ENCODE measurements at places on chromosomes 4 and X.

- no peak for DNase-seq
Measured at GRCh38 chr4:25051534-25051933, 20.8 kb upstream of the LGI2 start.

DNA sequence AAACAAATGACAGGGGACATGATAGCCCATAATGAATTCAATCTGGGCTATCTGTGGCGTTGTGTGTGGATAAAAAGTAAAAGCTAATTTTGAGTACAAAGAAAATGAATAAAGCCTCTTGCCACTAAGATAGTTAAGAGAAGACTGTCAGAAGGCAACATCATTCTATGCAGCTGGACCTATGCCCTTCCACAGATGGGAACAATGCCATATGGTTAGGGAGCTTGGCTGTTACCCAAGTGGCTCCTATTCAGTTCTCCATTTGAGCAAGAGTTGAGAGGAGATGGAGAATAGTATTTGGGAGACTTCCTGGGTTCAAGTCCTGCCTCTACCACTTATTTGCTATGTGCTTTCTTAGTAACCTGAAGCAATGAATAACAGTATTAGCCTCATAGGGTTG lies 107.7 kb downstream of the ANXA3 start:
- no peak for DNase-seq

DNA sequence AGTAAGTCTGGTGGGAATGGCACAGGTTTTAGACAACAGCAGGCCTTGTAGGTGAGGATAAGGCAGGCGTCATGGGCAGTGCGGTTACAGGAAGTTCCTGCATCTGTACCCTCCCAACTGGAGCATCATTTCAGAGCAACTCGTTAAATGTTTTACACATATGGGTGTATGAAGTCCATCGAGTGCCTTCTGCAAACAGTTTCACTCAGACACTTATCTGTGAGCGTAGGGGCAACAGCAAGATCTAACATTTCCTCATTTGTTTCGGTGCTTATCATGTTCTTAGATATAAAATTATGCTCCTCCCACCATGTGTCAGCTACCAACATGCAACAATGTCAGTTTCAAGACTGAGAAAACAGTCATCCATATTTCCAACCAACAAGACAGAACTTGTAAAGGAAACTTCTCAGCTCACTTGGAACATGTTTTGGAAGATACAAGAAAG lies 69.9 kb downstream of the ELOVL6 start:
- DNase-seq: no peak

GRCh38 chr4:24471486-24472160 lies 112.7 kb downstream of the DHX15 start:
- DNase-seq: no peak
